Progenitor cell of endocrine pancreas (in vitro differentiated cells): ENCODE measurements at places on chromosomes 2 and 18. TPM values are rescaled to one million over a fixed set of nuclear protein-coding genes. Genes with fewer than 3 reads are reported as not detected.

DNA sequence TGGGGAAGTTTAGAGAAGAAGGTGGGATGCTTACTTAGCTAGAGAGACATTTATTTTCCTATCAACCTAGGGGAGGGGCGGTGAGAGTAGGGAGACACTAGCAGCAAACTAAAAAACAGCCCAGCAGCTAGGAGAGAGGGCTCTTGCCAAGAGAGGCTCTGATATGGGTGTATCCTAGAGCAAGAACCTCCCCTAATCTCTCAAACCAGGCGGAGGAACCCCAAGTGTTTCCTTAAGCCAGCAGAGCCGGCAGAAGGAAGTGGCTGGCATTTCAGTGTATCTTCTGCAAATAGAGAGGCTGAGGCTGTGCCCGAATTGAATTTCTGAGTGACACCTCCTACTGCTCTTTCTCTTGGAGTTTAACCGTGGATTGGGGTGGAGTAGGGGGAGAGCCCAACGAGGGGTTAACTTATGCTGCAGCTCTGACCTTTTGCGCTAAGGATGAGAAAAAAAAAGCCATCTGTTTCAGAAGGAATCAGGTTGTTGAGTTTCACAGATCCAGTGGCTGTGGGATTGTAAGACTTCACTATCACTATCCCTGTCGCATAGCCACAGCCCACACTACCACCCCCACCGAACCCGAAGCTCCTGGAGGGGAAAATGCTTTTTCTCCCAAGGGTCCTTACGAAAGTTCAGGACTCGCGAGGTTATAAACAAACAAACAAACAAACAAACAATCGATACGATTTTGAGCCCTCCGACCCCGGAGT is 1.4 kb downstream of the ST8SIA5 start:
- H3K4me1 ChIP-seq = peaks cover 20% of the 10 kb centered on the region
- no peaks in the 10 kb centered on the region for H3K36me3 ChIP-seq
- peak overlapping the region; percentile 64 for H3K4me3 ChIP-seq
- peaks cover 60% of the 10 kb centered on the region for H3K27me3 ChIP-seq
- no peak overlapping the region for H3K27ac ChIP-seq
- no peak for DNase-seq

DNA sequence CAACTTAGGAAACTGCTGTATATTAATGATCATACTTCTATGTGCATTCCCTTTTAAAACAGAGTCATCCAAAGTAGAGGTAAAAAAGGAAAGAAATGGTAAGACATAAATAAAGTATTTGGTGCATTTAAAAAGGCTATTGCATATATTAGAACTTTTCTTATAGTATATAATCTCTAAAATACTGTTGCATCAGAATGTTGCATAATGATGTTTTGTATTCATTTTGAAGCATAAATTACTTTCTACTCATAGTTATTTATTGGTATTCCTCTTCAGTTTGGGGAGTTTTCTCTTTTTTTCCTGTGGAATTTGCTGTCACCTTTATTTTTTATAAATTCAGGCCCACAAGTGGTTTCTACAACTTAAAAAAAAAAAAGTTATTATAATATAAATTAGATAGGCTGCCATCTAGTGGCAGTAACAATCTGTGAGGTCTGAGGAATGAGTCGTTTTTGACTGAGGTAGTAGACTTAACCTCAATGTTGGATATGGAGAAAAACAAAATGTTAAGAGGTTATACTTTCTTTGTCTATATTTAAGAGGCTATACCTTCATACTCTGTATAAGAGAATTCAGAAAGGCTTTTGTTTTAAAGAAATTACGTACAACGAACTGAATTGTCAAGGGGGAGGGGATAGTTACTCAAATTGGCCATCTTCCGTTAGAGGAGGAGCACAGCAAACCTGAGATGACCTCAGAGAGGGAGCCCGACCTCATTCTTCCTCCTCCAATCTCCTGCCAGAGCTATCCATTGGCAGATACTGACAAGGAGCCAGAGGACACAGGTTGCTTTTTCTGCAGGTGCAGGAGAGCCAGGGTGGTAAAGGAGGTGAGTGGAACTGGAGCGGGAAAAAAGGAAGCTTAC is 23.8 kb downstream of the ANKAR start:
- no peaks in the 10 kb centered on the region for H3K4me1 ChIP-seq
- H3K4me3 ChIP-seq = no peak overlapping the region
- no peaks in the 10 kb centered on the region for H3K27me3 ChIP-seq
- DNase-seq = no peak
- H3K27ac ChIP-seq = no peak overlapping the region

GRCh38 chr2:229244975-229245374 is 26.1 kb downstream of the PID1 start:
- H3K27me3 ChIP-seq = no peaks in the 10 kb centered on the region
- H3K4me1 ChIP-seq = no peaks in the 10 kb centered on the region
- H3K36me3 ChIP-seq = no peaks in the 10 kb centered on the region
- no peak for DNase-seq
- H3K27ac ChIP-seq = no peak overlapping the region

LINC00305 gene
- 0.71 and 1.6 TPM in 2 replicates for total RNA-seq

RNF152 gene
- 32.0 and 33.4 TPM in 2 replicates for total RNA-seq

DNA sequence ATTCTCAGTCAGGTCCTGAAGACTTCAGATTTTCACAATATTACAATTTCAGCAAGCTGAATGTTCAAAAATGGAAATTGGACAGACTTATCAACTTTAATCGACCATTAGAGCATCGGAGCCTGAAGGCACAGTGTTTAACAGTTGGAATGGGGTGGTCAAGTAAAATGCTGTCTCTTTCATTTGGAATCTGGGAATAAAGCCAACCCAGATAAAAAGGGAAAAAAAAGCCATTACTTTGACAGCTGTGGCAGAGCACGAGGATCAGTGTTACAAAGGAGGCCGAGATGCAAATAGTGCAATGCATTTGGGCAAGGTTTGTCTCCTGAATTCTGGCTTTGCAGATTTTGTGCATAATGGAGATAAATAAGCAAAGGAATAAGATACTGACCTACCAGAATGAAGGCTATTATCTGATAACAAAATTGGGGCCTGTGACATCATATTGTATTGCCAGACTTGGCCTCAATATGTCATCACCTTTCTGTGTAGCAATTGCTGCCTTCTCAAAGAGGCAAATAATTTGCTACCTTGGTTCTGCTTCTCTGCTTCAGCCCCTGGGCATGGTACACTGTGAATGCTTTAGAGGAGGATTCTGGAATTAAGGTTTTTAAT is 277.5 kb upstream of the KLHL29 start:
- no peaks in the 10 kb centered on the region for H3K27me3 ChIP-seq
- peaks cover 1% of the 10 kb centered on the region for H3K4me1 ChIP-seq
- H3K4me3 ChIP-seq = no peak overlapping the region
- no peak overlapping the region for H3K27ac ChIP-seq
- H3K36me3 ChIP-seq = no peaks in the 10 kb centered on the region

GCG gene
- 92.9 and 128 TPM in 2 replicates for total RNA-seq

DNA sequence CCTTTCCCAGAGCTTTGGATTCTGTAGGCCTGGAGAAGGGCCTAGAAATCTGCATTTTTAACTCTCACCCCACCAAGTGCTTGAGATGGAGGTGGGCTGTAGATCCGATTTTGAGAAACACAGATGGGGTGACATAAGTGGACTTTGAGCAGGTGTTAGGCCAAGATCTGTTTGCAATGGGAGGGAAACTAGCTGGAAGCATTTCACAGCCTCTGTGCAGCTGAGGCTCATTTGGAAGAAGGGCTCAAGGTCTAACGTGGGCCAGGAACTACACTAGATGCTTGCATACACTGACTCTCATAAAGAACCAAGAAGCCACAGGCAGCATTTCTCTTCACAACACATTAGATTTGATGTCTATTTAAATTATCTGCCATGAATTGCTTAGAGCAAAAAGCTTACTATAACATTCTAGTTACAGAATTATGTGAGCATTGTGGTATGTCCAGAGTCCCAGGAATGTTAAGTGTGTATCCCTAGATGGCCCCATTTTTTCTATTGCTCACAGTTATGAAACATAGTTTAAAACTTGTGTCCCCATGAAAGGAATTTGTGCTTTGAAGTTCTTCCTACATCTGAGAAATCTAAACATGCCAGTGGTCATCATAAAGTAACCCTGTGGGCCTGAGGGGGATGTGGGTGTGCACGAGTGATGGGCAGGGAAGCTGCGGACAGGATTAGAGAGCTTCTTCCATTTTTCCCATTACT is 77.2 kb downstream of the CD28 start:
- DNase-seq = no peak
- no peak overlapping the region for H3K4me3 ChIP-seq
- no peaks in the 10 kb centered on the region for H3K4me1 ChIP-seq
- H3K27ac ChIP-seq = no peak overlapping the region

DNA sequence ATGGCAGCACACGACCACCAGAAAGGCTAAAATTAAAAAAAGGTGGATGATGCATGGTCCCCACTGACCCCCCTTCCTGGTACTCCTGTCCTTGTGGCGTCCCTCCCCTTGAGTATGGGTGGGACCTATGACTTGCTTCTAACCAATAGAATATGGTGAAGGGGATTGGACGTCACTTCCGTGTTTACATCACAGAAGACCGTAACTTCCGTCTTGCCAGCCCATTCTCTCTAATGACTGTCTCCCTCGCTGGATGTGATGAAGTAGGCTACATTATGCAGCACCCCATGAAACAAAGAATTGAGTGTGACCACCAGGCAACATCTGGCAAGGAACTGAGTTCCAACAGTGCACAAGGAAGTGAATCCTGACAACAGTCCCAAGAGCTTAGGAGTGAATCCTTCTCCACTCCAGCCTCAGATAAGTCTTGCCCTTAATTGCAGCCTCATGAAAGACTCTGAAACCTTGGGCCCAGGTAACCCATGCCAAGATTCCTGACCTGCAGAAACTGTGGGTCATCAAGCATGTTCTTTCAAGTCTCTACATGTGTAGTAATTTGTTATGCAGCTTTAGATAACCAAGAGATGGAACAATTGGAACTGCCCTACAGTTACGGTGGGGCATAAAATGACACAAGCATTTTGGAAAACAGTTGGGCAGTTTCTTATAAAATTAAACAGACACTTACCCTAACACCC is 80.1 kb upstream of the NPAS2 start:
- H3K27me3 ChIP-seq = peaks cover 13% of the 10 kb centered on the region
- no peak overlapping the region for H3K4me3 ChIP-seq
- H3K36me3 ChIP-seq = no peaks in the 10 kb centered on the region
- peaks cover 6% of the 10 kb centered on the region for H3K4me1 ChIP-seq
- DNase-seq = no peak

DNA sequence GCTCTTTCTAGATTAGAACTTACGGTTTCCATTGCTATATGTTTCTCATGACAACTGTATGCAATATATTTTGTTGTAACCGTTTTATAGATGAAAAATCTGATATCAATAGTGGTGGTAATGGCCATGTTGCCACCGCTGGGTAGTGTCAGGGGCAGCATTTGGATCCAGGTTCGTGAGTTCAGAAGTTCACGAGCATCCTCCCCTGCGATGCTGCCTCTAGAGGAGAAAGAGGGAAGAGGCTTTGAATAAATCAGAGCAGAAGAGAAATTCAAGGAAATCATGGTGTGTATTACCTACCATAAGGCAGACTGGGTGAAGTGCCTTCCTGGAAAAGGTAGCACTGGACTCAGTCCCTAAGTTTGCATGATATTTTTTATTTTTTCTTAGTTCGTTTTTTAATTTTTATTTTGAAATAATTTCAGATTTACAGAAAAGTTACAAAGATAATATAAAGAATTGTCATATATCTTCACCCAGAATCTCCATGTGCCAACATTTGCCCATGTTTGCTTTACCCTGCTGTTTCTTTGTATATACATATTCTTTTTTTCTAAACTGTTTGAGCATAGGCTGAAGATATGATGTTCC is 3.3 kb upstream of the ZBTB7C start:
- no peaks in the 10 kb centered on the region for H3K36me3 ChIP-seq
- H3K4me1 ChIP-seq = peaks cover 8% of the 10 kb centered on the region
- no peak overlapping the region for H3K4me3 ChIP-seq
- no peak for DNase-seq
- no peak overlapping the region for H3K27ac ChIP-seq

GRCh38 chr2:64393383-64394010 is 60.5 kb upstream of the LGALSL start:
- no peak overlapping the region for H3K27ac ChIP-seq
- no peaks in the 10 kb centered on the region for H3K27me3 ChIP-seq
- DNase-seq = no peak
- H3K4me1 ChIP-seq = peaks cover 4% of the 10 kb centered on the region
- peaks cover 1% of the 10 kb centered on the region for H3K36me3 ChIP-seq

DNA sequence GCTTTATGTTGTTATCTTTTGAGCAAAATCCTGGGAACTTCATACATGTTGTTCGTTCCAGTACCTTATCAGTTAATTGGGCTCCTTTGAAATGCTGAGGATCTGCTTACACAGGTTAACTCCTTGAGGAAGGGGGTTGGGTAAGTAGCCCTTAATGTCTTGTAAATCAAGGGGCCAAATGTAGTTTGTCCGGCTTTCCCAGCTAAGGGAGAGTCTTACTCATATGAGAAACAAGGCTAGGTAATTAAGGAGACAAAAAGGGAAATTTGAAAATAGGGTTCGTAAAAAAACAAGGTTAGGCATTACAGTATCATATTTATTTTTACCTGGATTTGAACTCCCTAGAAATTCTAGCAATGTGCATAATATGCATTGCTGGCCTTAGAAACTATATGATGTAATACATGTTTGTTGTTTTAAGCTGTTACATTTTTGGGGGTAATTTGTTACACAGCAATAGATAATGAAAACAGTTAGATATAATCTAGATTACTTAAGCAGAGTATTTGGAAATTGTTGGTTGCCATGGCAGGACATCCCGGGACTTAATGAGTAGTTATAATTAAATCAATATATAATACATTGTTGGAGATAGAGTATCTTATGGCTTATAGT is 30.9 kb upstream of the RNF149 start:
- DNase-seq = no peak
- H3K27ac ChIP-seq = no peak overlapping the region
- no peaks in the 10 kb centered on the region for H3K36me3 ChIP-seq
- H3K4me3 ChIP-seq = no peak overlapping the region

DNA sequence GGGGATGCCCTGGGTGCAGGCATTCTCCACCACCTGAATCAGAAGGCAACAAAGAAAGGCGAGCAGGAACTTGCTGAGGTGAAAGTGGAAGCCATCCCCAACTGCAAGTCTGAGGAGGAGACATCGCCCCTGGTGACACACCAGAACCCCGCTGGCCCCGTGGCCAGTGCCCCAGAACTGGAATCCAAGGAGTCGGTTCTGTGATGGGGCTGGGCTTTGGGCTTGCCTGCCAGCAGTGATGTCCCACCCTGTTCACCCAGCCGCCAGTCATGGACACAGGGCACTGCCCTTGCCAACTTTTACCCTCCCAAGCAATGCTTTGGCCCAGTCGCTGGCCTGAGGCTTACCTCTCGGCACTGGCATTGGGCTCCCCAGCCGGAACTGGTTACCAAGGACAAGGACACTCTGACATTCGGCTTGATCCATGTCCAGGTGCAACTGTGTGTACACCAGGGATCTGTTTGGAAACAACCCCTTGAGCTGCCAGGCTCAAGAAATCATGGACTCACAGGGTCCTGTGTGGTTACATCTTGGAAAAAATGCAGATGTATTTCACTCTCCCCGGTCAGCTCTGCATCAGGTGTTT is 31.8 kb downstream of the SLC1A4 start:
- H3K27me3 ChIP-seq = no peaks in the 10 kb centered on the region
- no peak overlapping the region for H3K4me3 ChIP-seq
- DNase-seq = no peak
- H3K36me3 ChIP-seq = peaks cover 21% of the 10 kb centered on the region
- peaks cover 7% of the 10 kb centered on the region for H3K4me1 ChIP-seq
